DND-41 (cell line): ENCODE measurements at places on chromosomes 1 and 21.

DNA sequence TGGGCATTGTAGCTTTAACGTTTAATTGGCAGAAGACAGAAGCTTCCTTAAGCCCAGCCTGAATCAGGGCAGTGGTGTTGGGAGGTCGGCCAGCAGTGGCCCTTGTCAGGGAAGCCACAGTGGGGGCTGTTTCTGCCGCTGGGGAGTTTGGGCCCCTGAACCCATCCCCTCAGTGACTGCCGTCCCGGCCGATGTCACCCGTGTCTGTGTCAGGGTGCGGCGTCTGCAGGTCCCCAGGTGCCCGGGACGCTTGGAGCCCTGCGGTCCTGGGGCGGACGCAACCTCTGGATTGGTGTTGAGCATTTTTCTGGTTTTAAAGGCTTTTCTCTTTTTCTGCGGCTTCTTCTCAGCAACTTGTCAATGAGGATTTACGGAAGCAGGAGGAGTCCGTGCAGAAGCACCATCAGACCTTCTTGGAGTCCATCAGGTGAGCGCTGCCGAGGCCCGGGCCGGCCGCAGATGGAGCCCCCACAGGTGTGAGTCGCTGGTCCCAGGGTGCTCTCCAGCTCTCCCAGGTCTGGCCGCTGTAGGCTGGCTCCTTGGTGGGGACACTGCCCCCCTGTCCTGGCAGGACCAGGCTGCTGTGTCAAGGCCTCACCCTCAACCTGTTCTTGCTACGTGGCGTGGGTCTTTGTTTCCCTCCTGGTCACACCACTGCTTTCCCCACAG is 2.3 kb downstream of the ATAD3C start:
- no peak for DNase-seq

DNA sequence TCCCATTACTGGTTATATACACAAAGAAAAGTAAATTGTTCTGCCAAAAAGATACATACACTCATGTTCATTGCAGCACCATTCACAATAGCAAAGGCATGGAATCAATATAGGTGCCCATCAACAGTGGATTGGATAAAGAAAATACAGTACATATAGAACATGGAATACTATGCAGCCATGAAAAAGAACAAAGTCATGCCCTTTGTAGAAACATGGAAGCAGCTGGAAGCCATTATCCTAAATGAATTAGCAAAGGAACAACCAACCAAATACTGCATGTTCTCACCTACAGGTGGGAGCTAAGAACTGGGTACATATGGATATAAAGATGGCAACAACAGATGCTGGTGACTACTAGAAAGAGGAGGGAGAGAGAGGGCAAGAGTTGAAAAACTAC is 132.6 kb downstream of the PLD5 start:
- DNase-seq: no peak

GRCh38 chr1:245652116-245652515 is 497.3 kb downstream of the KIF26B start:
- no peak for DNase-seq

DNA sequence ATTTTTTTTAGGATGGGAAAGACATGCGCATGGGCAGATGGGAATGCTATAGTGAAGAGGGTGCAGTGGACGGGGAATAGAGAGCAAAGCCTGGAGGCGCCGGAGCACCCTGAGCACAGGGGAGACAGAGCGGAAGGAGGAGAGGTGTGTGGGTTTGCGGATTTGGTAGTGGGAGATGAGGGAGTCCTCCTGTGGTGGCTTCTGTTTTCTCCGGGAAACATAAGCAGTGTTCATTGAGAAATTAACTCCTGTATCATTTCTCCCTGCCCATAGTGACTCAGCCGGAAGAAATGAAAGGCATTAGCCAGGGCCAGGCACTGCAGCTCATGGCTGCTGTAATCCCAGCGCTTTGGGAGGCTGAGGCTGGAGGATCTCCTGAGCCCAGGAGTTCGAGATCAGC is 4.7 kb upstream of the PTPRF start:
- no peak for DNase-seq

- DNase-seq: no peak
Observed at GRCh38 chr1:202266061-202266765, 72.6 kb downstream of the LGR6 start.

DNA sequence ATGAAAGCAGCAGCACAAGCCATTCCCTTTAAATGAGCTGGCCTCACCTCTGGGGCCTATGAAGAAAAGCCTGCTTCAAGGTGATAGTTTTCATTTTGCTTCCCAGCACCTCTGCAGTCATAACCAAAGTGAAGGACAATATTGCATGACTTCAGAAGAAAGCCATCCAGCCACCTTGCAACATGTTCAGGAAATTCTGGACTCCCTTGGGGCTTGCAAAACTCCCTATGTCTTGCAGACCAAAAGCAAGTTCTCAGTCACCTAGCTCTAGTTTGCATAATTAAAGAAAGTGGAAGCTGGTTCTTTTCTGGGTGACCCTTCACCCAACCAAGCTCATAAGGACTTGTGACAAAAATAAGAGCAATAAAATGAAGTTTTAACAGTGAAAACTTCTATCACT is 87.6 kb downstream of the GFI1 start:
- DNase-seq: no peak

DNA sequence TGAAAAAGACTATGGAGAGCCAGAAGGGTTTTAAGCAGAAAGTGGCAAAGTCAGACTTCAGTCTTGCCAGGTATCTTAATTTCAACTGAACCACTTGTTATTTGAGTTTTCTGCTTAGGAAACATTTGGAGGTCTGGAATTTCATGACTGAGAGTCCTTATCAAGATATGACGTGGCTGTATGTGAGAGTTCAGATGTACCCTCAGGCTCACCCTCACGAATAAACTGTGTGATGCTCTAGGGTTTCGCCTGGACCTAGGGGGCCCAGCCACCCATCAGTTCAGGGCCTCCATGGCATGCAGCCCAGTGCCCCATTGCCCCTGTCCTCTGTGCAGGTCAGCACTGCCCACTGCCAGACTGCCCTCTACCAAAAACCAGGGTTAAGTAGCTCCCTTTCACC is 30.6 kb upstream of the TADA1 start:
- DNase-seq: no peak

DNA sequence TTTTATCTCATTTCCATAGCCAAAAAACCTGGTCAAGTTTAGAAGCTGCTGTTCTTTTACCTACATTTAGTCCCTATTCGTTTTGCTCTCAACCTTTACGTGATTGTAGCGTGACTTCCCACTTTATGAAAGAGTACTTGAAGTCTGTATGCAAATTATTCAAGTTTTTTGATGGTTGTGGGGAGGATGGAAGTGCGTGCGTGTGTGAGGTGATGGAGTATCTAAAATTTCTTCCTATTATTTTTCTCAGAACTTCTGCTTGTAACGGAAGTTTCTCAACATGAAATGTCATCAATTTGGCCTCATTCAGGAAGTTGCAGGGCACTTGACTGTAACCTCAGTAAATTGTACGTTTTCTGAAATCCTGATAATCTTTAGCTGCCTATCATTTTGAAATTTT is 64.0 kb downstream of the SAMSN1 start:
- DNase-seq: peak; percentile 35
